ENCODE measurements at places on chromosomes 2 and 18.

DNA sequence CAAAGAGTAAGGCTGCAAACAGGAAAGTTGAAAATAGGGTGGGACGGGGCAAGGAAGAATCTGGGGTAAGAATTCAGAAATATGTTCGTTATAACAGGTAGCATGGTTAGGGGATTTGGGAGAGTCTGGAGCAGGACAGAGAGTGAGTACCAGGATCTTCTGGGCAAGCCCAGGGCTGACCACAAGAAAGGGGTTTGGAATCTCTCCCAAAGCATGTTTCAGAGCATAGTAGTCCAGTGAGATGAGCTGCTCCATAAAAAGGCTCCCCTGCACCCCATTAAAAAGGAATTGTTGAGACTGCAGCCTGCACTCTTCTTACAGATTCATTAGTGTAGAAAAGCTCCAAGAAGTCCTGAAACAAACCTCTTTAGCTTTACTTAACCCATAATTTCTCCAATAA, 291.1 kb downstream of the MTX2 start:
- DNase-seq: no peak

- no peak for DNase-seq
Measured at GRCh38 chr2:142989273-142990204, 112.1 kb downstream of the KYNU start.

DNA sequence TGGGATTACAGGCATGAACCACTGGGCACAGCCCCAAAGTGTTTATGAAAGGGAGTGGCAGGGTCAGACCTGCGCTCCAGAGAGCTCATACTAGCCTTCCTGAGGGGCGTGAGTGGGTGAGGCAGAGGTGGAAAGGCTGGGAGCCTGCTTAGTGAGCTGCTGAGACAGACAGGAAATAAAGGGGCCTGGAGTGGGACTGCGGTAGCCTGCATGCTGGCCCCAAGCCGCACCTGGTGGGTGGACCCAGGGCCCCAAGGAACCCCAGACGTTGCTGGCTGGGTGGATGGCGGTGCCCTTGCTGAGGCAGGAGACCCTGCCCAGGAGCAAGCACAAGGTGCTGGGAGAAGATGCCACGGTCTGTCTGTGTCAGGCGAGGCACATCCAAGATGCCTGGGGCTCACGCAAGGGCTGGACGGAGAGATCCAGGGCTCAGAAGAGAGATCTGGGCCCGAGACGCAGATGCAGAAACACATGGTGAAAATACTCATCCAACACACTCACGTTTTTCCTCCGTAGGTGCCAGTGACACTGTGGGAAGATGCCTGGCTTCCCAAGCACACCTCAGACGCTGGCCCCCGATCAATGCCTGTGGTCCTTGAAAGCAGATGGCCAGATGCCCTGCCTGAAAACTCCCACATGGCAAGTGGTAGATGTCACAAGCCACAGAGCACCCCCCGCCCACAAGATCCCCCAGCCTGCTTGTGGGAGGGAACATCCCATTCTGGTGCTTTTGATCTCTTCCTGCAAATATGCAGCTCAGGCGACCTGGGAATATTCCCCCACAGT, 151.1 kb downstream of the GLI2 start:
- DNase-seq: peak; percentile 28

GRCh38 chr2:236682651-236683422, 113.2 kb downstream of the ACKR3 start:
- peak; percentile 60 for DNase-seq

GRCh38 chr2:44135296-44135695, 33.4 kb upstream of the PPM1B start:
- no peak for DNase-seq

GRCh38 chr2:96558061-96558460, 21.5 kb downstream of the ARID5A start:
- no peak for DNase-seq

GRCh38 chr2:14684516-14684915, 52.0 kb downstream of the LRATD1 start:
- DNase-seq: no peak

DNA sequence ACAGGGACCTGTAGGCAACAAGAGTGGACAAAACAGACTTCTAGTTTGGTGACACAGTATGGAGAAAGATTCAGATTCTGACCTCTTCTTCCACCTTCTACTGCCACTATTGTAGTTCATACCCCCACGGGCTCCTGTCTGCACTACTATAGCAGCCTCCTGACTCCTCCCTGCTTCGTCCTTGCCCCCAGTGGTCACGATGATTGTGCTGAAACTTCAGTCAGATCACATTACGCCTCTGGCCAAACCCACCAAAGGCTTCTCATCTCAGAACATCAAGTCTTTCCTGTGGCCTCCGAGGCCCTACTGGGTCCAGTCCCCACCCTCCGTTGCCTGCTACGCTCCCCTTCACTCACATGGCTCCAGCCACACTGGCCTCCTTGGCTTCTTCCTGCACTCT, 147.6 kb downstream of the CYP26B1 start:
- no peak for DNase-seq

- DNase-seq: no peak
Measured at GRCh38 chr18:58364876-58365528, 263.9 kb downstream of the ALPK2 start.

DNA sequence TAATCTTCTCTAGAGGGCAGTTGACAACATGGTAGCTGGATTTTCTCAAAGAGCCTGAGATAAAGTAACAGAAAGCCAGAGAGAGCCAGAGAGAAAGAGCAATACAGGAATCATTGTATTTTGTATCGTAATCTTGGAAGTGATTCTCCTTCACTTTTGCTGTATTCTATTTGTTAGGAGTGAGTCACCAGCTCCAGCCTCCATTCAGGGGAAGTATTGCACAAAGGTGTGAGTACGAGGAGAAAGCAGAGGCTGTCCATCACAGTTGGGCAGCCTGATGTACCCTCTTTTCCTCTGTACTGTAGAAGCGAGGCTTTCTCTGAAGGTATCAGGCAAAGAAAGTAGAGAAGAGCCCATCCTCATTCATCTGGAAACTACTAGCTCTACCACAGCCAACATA, 176.8 kb downstream of the KCNS3 start:
- DNase-seq: no peak

DNA sequence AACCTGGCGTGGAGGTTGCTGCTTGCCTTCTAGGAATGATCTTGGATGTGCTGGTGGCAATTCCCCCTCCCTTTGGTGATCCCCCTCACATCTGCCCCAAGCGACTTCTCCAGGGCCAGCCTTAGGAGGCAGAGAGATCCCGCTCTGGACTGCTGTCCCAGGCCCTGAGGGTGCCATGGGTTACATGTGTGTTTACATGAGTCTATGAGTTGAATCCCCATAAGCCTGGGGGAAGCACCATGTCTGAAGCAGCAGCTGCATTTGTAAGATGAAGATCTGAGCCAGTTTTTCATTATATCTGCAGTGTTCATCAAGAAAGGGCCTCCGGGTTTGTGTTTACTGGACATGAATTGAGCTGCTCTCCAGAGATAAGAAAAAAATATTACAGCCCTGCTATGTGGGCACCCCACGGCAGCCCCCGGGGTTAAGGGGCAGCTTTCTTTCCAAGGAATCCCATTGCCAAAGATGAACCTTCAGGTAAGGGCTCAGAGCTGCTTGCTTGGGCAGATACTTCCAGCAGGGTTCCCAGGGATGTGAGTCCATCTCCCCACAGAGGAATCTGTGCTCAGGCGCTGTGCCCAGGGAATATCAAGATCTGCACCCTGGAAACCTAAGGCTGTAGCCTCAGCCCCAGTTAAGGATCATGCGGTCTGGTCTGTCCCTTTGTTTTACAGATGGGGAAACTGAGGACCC, 46.0 kb downstream of the MRPS5 start:
- DNase-seq: no peak

GRCh38 chr18:6876641-6877041, 147.1 kb downstream of the ARHGAP28 start:
- no peak for DNase-seq

GRCh38 chr2:221097568-221097915, 474.6 kb downstream of the EPHA4 start:
- DNase-seq: no peak

DNA sequence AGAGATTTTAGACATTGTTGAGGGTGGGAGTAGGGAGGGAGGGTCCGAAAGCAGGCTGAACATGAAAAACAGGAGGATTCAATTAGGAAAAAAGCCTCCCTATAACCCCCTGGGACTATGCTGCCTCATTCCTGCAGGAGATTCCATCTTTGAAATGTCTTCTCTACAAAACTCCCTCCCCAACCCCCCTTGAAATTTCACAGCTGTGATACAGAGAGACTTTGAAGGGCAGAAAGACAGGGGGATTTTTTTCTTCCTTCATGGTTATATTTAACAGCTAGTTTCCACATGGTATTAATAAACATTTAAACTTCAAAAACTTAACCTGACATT, 57.6 kb downstream of the TRIB2 start:
- DNase-seq: no peak

DNA sequence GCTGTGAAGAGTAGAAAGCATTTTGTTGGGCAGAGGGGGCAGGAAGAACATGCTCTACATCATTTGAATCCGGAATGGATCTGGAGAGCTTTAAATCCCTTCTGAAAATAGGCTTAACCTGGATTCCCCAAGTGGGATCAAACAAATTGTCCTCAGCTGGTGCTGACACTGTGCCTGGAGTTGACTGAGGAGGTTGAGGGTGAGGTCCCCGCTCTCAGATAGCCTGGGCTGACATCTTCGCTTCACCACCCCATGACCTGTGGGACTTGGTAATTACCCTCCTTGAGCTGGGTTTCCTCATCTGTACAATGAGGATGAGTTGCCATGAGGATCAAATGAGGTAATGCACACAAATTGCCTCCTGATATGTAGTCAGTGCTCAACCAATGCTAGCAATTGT, 117.8 kb upstream of the SMAD2 start:
- DNase-seq: no peak

- DNase-seq: no peak
Measured at GRCh38 chr18:22591222-22591621, 173.5 kb upstream of the CTAGE1 start.

- DNase-seq: no peak
Measured at GRCh38 chr2:186543561-186544131, 46.2 kb upstream of the ITGAV start.

GRCh38 chr2:23697256-23698075, 229.5 kb downstream of the ATAD2B start:
- DNase-seq: no peak

DNA sequence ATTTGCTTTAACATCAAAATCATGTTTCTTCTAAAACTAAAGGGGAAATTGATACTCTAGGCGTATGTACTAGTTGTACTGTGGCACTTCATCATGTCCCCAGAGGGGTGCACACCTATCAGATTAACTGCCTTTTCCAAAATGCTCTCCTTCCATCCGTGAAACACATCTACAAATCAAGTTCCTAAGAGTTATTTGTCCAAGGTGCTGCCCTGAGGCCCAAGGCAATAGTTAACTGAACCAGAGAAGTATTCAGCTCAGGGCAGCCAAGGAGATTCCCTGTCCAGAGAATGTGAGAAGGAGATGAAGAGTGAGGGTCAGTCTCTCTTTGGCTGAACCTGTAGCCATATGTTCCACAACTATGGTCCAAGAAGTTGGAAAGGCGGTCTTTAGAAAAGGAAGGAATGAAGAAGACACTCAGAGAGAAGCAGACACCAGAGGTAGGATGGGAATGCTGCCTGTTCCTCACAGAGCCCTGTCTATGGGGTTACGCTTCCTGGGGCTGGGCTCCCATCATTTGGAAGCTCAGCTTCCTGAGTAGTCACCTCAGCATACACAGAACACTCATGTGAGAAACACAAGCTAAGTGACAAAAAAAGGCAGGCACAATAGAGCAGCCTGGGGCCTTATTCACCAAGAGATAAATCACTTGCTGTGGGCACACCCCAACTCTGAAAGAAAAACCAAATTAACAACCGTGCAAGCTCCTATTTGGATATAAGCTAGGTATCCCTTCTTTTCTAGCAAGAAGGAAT, 55.6 kb downstream of the ANKRD44 start:
- DNase-seq: no peak

DNA sequence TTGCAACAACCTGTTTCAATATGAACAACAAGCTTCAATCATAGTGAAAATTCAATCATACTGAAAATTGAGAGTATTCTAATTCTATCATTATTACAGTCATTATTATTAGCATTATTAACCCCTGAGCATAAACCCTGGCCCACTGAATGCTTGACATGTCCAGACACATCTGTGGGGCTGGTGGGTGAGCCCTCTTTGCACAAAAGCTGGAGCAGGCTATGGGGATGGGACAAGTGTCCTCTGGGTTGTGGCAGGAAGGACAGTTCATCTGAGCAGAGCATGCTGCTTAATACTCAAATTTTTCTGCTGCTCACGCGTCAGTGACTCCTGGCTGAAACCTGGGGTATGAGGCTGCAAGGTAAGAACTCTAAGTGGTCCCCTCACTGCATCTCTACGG, 451.1 kb upstream of the POU3F3 start:
- DNase-seq: no peak

DNA sequence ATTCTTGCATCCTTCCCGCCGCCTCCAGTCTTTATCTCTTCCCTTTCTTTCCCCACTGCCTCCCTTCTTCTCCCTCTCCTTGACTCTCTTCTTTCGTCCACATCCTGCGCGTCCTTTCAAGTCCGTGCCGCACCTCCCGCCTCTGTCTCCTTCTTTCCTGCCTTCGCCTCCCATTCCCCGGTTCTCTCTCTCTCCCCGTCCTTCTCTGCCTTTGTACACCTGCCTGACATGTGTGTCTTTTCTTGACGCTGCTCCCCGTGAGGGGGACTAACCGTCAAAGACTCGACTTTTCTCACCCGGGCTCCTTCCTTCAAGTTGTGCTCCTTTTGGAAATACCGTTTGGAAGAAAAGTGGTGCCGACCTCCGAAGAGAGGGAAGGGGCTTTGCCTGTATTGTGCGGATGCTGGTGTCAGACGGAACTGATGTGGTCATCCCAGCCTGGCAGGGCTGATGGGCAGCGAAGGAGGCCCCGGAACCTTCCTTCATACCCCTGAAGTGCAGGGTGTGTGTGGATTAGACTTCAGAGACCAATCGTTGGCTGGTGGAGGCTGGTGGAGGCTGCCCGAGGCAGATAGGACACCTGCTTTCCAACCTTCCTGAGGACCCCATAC, 879 bp downstream of the TMEM178A start:
- no peak for DNase-seq

GRCh38 chr18:2104620-2105462, 466.5 kb downstream of the METTL4 start:
- no peak for DNase-seq

DNA sequence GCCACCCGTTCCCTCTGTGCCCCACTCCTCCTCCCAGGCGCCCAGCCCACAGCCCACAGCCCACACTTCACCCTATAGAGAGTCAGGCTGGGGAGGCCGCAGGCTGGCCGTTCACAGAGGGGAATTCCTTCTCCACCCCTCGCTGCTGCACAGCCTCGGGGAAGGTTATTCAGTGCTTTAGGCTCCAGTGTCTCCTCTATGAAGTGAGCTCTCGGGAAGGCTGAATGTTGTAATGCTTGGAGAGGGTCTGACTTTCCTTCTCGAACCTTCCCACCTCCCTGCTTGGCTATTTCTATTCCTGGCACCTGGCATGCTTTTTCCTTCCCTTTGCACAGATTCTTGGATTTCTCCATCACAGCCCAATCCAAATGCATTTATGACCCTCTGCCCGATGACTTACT, 62.5 kb upstream of the SMAD7 start:
- DNase-seq: peak; percentile 45

- DNase-seq: no peak
Measured at GRCh38 chr2:125643128-125643527, 1012.8 kb upstream of the GYPC start.
